LHCN-M2 (cell line): ENCODE measurements at places on chromosomes 1 and 21. TPM values are rescaled to one million over a fixed set of nuclear protein-coding genes. Genes with fewer than 3 reads are reported as not detected.

DNA sequence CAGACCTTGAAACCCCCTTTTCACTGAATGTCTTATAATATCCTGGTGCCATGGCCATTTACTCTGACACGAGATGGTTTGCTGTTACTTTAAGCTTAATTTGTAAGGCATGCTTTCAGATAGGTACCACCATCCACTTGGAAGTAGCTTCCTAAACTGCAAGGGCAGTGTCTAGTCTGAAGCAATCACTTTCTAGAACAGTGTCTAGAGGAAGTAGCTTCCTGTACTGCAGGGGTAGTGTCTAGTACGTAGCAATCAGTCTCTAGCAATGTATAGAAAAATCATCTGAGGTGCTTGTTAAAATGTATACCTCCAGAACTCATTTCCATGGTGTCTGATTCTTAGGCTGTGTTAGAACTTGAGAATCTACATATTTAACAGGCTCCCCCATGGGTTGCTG lies 42.5 kb downstream of the ZBTB40 start:
- DNase-seq, result no peak

GRCh38 chr1:2351723-2352122 lies 39.6 kb downstream of the MORN1 start:
- DNase-seq, result no peak

Gene AVPR1B
- total RNA-seq, result not detected in 2 replicates

- peak; percentile 62 for DNase-seq
These were observed 5.1 kb downstream of the CTNNBIP1 start for GRCh38 chr1:9905010-9905409.

- no peak for DNase-seq
These were observed 1.7 kb downstream of the ID3 start for GRCh38 chr1:23557471-23558124.

GRCh38 chr1:216710598-216711333 lies 12.5 kb downstream of the ESRRG start:
- DNase-seq, result no peak

DNA sequence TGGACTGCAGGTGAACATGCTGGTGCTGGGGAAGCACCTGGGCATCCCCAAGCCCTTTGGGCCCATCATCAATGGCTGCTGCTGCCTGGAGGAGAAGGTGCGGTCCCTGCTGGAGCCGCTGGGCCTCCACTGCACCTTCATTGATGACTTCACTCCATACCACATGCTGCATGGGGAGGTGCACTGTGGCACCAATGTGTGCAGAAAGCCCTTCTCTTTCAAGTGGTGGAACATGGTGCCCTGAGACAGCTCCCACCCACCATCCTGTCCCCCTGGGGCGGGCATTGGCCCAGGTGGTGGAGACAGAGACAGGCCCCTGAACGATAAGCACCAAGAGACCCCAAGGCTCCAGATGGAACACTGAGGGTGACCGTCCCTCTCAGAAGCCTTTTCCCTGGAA lies 25.2 kb upstream of the PADI4 start:
- DNase-seq, result no peak

Gene MYOCOS
- not detected in 2 replicates for total RNA-seq

- no peak for DNase-seq
These were observed 28.1 kb upstream of the TTLL10 start for GRCh38 chr1:1145547-1145914.
